ENCODE measurements at places on chromosomes 6 and 20. TPM values are rescaled to one million over a fixed set of nuclear protein-coding genes. Genes with fewer than 3 reads are reported as not detected.

The CCND3 gene
- 41.6 TPM for polyA plus RNA-seq

The SLC22A16 gene
- polyA plus RNA-seq, result 0.63 TPM

The HLA-DOA gene
- 1.8 TPM for polyA plus RNA-seq

The FANCE gene
- polyA plus RNA-seq, result 14.5 TPM

The ZBTB22 gene
- polyA plus RNA-seq, result 25.4 TPM

The CST7 gene
- not detected for polyA plus RNA-seq

The ESR1 gene
- 1.6 TPM for polyA plus RNA-seq

The SOX18 gene
- 8.7 TPM for polyA plus RNA-seq

The TMEM239 gene
- polyA plus RNA-seq, result not detected

The SAMD10 gene
- 41.3 TPM for polyA plus RNA-seq

The ULBP1 gene
- 1.3 TPM for polyA plus RNA-seq

The OOEP gene
- polyA plus RNA-seq, result not detected

The RNF146 gene
- polyA plus RNA-seq, result 82.8 TPM

The OR2H2 gene
- 2.0 TPM for polyA plus RNA-seq

The PTGIS gene
- polyA plus RNA-seq, result 15.8 TPM

The PROKR2 gene
- 2.3 TPM for polyA plus RNA-seq

The EDN1 gene
- polyA plus RNA-seq, result 9.4 TPM

The VSX1 gene
- 0.90 TPM for polyA plus RNA-seq

The LTA gene
- 0.22 TPM for polyA plus RNA-seq

The EFCAB8 gene
- polyA plus RNA-seq, result 0.36 TPM

The BEND3 gene
- 4.3 TPM for polyA plus RNA-seq

The ALDH5A1 gene
- 68.3 TPM for polyA plus RNA-seq

The TBX18 gene
- 11.3 TPM for polyA plus RNA-seq

The ME1 gene
- polyA plus RNA-seq, result 20.6 TPM
